ENCODE measurements at places on chromosomes 13 and 19.

GRCh38 chr19:17448131-17448967 is at the start of gene TMEM221:
Gene TMEM221 (minus strand): TSS chr19:17448668. CDS start chr19:17448462, 206 bp downstream.
- DNase-seq, result no peak

DNA sequence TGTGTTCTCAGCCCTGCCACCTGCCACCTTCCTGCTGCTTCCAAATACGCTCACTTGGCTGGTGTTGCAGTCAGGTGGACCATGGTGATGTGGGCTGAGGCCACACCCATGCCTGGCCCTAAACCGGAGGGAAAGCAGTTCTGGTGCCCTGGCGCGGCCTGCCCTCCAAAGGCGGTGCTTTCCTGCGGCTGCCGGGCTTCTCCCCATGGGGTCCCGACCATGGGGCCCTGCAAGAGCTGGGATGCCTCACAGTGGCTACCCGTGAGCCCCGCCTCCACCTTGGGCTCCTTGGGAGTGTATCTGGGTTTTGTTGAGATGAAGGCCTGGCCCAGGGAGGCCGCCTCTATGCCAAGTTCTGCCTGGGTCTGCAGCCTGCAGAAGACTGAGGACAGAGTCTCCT is 73.7 kb downstream of the ERICH6B start:
- DNase-seq, result no peak

GRCh38 chr13:74111901-74112824 is 22.0 kb downstream of the KLF12 start:
- no peak for DNase-seq

DNA sequence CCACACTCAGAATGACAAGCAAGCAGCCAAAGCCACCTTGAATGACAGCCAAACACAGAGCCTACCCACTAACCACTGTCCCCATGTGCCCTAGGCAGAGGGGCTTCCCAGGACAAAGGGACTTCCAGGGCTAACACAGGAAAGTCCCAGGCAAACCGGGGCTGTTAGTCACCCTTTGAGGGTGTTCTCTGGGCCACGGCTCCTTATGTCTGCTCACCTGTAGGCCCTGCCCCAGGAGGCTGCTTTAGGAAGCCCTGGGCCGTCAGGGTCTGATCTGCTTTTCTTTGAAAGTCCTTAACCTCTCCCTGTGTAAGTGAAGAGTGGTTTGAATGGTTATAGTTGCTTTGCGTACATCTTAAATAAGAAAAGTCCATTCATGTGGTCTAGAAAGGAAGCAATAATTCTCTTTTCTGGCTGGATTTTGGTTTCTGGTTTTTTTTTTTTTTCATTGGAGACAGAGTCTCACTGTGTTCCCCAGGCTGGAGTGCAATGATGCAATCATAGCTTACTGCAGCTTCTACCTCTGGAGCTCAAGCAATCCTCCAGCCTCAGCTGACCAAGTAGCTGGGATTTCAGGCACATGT is 161.4 kb downstream of the EFNB2 start:
- no peak for DNase-seq

GRCh38 chr13:65783383-65783782 is 1446.8 kb downstream of the PCDH9 start:
- no peak for DNase-seq

GRCh38 chr13:23202383-23202782 is 21.6 kb downstream of the SGCG start:
- no peak for DNase-seq

Data from activated CD4-positive, alpha-beta T cell treated with anti-CD3 and anti-CD28 coated beads, Interleukin-2, amount 50 U/mL, for 24 hours (primary cell).